ENCODE measurements at places on chromosomes 12 and 14.

DNA sequence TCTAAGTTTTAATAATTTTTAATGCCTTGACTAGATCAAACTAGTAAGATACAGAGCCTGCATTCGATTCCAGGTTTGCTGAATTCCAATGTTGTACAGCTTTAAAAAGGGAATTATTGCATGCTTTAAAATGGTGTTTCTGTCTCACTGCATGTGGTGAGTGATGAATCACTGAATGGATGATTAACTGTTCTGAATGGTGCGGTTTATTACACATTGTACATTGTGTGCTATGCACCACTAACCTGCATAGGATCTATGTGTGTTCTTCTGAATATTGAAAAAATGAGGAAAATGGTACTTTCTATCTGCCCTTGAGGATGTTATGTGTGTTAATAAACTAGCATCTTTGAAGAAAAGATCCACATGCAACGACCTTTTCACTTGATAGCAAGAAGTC lies 231.7 kb downstream of the NRXN3 start:
- DNase-seq: peak; percentile 24

DNA sequence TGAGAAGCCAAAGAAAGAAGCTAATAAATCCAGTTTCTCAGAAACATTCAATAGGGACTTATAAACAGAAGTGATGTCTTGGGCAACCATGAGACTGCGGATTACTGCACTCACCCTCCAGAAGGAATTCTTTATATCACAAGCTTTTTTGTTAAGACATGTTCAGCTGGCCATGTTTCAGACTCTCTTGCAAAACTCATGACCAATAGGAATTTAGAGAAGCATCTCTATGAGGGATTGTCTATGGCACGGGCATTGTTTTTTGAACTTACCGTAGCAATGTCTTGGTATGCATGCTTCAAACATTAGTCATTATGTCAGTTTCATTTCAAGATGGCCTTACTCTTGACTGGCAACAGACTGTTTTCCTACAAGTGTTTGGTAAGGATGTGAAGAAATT lies 15.5 kb upstream of the ZNF268 start:
- DNase-seq: peak; percentile 1

- DNase-seq: no peak
These were observed 140.9 kb downstream of the PHLDA1 start for GRCh38 chr12:75890660-75891059.

GRCh38 chr12:112362310-112362709 lies 19.9 kb downstream of the HECTD4 start:
- DNase-seq: no peak

DNA sequence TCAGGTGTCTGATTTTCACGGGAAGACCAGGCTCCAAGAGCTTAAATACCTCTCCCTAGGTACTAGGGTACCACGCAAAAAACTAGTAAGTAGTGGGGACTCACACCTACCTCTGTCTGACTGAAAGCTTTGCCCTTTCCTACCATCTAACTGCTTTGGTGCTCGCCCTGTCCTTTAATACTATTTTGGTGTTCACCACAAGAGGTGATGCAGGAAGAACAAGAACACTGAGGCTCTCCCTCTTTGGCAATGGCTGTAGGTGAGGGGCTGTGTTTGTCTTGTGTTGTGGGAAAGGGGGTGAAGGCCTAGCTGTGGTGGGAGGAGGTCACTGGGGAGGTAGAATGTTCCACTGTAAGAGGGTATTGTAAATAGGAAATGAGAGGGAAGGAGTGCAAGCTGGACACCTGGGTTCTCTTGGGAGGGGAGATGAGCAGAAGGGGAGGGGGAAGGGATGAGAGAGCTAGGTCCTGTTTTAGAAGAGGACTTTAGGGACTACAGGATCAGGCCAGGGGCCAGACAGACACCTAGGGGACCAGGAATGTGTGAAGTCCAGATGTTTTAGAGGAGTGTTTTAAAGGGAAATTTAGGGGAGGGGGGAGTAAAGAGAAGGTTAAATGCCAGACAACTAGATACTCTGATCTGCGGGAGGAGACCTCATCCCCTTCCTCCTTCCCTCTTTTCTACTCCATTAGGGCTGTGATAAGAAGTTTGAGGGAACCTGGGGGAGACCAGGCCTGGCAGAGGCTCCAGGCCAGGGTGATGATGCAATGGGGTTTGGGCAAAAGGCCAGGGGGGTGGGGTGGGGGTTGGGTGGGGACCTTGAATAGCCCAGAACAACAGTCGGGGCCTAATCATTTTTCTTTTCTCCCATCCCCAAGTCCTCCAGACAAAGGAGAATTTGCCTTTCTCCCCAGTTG lies 2.1 kb downstream of the ITGA5 start:
- no peak for DNase-seq

GRCh38 chr12:45518291-45519235 lies 210.9 kb upstream of the ARID2 start:
- no peak for DNase-seq

- DNase-seq: no peak
These were observed 316.2 kb downstream of the VRK1 start for GRCh38 chr14:97113339-97113738.

GRCh38 chr12:64603183-64603841 lies 7.0 kb upstream of the RASSF3 start:
- no peak for DNase-seq

- DNase-seq: no peak
These were observed 10.8 kb downstream of the MGP start for GRCh38 chr12:14874882-14875281.

DNA sequence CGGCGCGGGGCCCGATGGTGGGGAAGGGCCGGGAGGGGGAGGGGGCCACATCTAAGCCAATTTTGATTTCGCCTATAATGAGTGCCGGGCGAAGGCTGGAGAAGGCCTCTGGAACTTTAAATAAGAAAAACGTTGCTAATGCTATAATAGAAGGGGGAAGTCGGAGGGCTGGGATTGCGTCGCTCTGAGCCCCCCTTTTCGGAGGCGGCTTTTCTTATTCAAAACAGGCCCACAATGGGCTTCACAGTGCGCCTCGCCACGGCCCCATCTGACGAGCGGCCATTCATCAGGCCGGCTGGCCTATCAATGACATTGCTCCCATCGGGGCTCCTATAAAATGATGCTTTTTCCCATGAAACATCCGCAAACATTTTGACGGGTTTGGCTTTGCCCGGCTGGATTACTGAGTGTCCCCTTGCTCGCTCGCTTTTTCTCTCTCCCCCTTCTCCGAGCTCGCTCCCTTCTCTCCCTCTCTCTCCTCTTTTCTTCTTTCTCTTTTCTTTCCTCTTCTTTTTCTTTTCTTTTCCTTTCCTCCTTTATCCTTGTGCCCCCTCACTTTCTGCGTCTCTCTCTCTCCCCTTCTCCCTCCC lies at the start of gene RFX4:
TSS of gene RFX4 (plus strand) at position 364 of the 590 bp plus-strand sequence. CDS start 317 bp downstream, outside the sequence.
- no peak for DNase-seq

DNA sequence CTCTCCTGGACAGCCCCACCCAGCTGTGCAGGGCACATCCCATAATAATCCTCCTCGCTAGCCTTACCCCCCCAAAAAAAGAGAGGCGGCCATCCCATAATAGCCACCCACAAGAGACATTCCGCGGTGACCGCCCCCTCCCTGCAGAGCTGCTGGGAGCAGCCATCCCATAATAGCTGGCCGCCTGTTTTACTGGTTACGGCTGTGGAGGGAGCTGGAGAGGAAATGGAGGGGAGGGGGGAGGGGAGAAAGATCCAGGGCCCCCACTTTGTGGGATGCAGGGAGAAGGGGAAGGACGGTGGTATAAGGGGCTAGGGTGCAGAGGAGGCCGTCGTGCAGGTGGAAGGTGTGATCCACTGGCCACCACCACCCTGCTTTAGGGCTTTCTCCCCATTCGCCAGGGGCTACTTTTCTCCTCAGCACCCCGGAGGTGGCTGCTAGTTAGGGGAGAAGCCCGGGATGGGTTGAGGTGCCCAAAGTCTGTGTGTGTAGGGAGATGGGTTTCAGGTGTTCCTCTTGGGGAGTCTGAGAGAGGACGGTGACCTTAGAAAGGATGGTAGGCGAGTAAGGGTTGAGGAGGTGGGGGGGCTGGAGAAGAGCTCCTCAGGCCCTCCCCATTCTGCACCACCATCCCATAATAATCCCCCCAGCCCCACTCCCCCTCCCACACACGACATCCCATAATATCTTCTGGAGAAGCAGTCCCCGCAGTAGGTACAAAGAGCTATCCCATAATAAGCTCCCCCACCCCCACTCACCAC lies 6.0 kb upstream of the CHD4 start:
- peak; percentile 88 for DNase-seq

DNA sequence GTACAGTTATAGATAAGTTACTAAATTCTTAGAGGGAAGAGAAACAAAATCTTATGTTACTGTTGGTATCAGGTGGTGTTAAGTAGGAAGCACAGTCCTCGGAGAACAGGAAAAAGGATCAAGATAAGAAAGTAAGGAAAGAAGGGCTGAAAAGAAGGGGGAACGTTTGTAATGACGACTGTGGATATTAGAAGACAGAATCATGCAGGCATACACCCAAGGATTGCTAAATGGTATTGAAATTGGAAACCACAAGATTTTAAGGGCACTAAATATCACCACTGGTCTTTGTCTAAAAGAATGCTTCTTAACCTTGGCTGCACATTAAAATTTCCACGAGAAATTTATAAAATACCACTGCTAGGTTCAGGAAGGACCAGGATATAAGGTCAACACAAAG lies 34.1 kb upstream of the ERGIC2 start:
- no peak for DNase-seq

DNA sequence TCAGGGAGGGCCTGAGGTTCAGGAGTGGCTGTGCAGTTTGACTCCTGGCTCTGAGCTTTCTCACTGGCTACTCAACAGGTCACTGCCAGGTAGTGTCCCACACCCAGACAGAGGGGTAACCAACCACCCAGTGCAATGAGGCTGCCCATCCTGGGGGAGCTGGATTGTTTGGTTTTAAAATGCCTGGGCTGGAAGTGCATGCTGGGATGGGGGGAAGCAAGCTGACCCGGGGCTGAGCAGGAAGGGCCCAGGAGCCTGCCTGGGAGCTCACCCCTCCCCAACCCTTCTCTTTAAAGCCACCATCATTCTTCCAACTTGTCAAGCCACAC lies 12.6 kb upstream of the ABHD12B start:
- DNase-seq: peak; percentile 30

- DNase-seq: no peak
These were observed 276.1 kb downstream of the ALG10 start for GRCh38 chr12:34298176-34298970.

- DNase-seq: no peak
These were observed 48.8 kb downstream of the A2M start for GRCh38 chr12:9066755-9067423.

DNA sequence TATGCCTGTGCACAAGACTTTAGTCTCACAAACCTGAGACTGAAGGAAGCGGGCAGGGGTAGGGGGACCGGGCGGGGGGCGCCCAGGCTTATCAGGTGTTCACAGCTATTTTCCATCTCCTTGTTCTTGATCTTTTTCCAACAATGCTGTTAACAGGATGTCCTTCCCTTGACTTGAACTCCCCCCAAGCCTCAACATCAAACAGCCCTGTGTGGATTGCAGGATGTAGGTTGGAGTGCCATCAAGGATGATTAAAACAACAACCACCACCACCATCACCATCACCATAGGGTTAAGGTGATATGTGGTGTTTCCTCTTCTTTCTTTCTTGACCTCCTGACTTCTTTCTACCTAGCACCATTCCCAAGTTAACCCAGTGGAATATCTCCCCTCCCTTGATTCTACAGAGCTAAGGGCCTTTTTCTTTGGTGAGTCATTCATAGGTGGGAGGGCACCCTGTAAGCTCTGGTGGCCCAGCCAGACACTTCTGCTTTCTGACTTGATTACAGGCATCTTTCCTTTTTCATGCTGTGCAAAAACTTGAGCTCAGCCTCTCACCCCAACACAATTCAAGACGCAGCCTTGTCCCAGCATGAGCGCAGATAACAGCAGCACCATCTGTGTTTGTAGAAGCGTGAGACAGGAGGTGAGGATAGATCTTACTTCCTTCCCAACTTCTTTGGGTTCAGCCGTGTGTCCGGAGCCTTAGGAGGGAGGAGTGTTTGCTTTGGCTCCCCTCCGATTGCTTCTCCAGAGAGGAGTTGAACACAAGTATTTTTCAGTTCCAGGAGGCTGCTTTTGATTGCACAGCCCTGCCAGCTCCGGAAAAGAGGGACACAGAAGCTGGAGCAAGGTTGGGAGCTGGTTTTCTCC lies 26.8 kb downstream of the FLVCR2 start:
- DNase-seq: peak; percentile 6

DNA sequence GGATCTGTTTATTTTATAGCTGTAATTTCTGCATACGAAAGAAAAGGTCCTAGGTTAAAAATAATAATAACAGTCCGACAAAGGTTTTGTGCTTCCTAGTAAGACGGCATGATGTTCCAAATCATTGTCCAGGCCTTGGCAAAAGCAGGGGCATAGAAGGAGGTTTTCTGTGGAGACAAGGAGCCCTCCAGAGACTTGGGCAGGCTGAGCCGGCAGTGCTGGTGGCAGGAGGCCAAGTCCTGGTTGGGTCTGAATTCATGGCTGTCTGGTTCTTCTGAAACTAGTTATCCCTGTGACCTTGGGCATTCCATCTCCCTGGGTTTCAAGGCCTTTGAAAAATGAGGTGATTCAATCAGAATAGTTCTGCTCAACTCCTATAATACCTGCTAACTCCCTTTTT lies 44.0 kb downstream of the KCNK13 start:
- no peak for DNase-seq

GRCh38 chr12:29025937-29026336 lies 123.1 kb upstream of the FAR2 start:
- no peak for DNase-seq

- DNase-seq: peak; percentile 57
These were observed 91.6 kb downstream of the TPH2 start for GRCh38 chr12:72030277-72030676.

GRCh38 chr12:113895176-113895575 lies 70.9 kb downstream of the RBM19 start:
- DNase-seq: no peak

DNA sequence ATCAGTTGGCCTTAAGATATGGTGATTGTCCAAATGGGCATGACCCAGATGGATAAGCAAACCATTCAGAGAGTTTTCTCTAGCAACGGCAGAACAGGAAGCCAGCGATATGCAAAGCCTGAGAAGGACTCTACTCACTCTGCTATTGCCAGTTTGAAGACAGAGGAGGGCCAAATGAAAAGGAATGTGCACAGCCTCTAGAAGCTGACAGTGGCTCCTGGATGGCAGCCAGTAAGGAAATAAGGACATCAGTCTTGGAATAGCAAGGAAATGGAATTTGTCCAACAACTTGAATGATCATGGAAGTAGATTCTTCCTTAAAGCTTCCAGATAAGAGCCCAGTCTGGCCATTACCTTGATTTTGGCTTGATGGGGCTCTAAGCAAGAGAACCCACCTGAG lies 60.0 kb downstream of the TMTC2 start:
- no peak for DNase-seq

DNA sequence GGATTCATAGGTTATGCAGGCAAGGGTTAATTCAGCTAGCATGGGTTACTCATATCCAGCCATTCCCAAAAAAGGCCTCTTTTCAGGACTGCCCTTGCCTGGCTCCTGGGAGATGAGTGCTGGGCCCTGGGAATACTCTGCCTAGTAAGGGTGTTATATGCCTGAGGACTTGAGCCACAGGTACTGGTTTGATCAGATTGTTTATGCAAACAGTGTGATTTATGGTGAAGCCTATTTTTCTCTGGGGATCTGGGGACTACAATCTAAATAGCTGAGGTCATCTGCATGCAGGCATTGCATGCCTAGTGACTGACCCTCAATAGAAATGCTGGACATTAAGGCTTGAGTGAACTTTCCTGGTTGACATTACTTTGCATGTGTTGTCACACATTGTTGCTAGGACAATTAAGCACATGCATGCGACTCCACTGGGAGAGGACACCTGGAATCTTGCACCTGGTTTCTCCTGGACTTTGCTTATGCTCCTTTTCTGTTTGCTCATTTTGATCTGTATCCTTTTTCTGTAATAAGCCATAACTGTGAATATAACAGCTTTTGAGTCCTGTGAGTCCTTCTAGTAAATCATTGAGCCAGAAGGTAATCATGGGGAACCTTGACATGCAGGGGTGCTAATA lies 73.0 kb downstream of the RAD51B start:
- no peak for DNase-seq
